ENCODE measurements at places on chromosomes 5 and 9.
A peak's percentile ranks its signal among the peaks of the same experiment; 100 is the strongest.

- no peak for DNase-seq
Observed at GRCh38 chr9:37471942-37472684, 6.9 kb upstream of the ZBTB5 start.

- no peak for DNase-seq
Observed at GRCh38 chr9:135068776-135069415, 18.6 kb upstream of the OLFM1 start.

DNA sequence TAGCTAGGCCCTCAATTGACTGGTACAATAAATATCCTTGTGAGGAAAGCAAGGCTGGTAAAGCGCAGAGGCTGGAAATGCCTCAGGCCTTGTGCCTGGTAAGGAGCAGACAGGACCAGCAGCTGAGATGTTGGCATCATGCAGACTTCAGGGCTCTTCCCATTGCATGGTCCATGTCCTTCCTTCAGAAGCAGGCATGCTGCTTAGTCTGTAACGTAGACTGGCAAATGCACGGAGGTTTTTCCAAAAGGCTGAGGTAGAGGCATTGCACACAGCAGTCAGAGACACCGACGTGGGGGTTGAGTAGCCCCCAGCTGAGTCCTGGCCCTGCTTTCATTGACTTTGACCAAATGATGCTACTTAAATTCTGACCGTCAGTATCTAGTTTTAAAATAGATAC, 87.1 kb downstream of the ADRB2 start:
- no peak for DNase-seq

DNA sequence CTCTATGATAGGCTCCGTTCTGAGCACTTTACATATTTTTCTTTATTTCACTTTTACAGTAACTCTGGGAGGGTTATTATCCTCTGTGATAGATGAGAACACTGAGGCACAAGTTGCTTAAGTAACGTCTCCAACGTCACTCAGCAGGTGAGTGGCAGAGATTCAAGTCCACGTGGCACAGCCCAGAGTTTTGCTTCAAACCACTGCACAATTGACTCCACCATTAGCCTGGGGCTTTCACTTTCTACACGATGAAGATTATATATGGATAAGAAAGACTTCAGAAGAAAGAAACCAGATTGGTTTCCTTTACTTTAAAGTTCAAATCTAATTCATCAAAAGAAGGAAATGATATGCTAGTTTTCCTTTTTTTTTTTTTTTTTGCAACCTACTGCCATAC, 245.9 kb downstream of the SYK start:
- DNase-seq: no peak

DNA sequence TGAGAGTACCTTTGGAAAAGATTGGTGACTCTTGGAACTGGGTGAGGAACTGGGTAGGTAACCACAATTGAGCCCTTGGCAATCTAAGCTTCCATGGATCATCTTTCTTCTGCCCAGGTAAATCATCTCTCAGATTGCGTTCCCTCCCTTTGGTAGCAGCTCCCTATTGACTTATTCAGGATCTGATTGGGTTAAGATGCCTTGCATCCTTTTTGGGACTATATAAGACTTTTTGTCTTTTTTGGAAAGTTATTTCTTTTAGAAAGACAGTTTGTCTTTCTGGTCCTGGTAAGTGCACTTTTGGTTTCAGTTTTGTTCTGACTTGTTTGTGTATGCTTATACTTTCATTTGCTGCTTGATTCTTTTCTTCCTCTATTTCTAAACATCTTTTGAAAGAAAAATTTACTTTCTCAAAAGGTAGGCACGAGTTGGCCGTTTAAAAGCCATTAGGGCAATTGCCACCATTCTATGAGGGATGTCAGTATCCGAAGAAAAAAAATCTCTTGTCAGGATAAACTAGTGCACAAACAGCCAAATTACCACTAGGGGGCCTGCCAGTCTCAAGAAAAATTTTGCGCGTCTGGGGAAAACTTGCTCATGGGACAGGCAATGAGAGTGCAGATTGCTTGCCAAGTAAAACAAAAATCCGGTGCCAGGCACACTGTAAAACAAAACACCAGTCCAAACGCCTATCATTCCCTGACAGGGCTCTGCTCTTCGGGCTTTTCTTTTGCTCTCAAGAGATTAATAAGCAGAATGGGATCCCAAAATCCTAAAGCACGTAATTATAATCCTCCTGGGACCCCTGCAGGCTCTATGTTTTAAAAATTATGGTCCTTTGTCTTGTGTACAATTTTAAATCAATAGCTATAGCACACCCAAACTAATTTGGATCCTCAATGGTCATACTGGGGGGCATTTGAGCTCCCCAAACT, 12.8 kb downstream of the OR1J1 start:
- no peak for DNase-seq

- DNase-seq: no peak
Observed at GRCh38 chr5:74371621-74372020, 268.9 kb downstream of the ENC1 start.

DNA sequence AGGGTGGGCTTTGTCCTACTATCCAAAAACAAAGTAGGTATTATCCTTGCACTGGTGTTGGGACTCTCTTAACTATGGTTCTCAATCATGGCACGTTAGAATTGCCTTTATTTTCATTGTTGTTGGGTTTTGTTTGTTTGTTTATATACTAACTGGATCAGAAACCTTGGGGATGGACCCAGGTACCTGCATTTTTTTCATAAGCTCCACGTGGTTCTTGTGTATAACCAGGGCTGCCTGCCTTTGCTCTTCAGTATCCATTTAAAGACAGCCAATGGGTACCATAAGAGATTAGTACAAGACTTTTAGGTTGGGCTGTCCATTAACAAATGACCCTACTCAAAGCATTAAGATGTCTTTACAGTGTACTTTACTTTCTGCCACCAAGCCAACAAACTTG, 2.5 kb upstream of the SSBP2 start:
- no peak for DNase-seq

DNA sequence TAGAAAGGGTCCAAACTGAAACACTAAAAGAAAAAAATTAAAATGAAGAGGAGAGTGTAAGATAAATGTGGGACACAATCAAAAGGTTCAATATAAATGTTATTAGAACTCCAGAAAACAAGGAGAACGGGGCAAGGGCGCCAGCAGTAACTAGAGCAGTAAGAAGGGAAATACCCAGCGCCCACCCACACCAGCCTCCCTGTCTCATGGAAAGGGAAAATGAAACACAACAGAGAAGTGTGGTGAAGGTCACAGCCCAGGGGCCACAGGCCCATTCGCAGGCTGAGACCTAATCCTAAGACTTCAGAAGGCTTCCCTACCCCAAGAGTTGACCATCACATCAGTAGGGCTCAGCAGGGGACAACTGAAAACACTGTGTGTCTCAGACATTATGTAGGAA, 45.8 kb upstream of the CLK4 start:
- DNase-seq: no peak

DNA sequence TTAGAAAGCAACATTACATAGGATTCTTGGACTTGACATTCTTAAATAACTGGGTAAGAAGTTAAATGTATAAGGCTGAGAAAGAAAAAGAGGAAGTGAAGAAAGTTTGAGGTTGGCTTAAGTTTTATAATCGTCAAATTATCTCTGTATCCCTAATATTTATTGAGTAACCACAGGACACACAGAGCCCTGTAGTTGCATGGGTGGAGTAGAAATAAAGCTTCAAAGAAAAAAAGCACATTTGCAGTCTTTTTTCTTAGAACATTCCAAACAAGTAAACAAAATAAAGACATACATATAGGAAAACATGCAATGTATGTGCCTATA, 137.0 kb downstream of the CCDC192 start:
- no peak for DNase-seq

DNA sequence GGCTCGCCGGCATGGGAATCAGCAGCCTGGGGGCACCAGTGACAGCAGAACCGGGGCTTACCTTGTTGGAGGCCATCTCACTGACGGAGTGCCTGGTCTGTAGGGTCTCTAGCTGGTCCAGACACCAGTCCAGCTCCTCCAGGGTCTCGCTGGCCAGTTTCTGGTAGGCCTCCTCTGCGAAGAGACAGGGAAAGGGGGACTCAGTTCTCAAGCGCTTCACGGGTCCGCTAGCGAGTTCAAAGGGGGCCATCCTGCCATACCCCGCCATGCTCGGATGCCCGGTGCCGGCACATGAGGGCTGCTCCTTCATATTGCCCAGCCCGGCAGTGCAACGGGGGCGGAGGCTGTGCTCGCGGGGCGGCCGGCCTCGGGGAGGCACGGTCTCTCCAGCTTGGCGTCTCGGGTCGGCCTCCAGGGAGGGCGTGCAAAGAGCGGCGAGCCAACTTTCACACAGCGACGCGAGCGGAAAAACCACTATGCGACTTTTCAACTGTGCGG, 456.0 kb downstream of the RAB3C start:
- no peak for DNase-seq

DNA sequence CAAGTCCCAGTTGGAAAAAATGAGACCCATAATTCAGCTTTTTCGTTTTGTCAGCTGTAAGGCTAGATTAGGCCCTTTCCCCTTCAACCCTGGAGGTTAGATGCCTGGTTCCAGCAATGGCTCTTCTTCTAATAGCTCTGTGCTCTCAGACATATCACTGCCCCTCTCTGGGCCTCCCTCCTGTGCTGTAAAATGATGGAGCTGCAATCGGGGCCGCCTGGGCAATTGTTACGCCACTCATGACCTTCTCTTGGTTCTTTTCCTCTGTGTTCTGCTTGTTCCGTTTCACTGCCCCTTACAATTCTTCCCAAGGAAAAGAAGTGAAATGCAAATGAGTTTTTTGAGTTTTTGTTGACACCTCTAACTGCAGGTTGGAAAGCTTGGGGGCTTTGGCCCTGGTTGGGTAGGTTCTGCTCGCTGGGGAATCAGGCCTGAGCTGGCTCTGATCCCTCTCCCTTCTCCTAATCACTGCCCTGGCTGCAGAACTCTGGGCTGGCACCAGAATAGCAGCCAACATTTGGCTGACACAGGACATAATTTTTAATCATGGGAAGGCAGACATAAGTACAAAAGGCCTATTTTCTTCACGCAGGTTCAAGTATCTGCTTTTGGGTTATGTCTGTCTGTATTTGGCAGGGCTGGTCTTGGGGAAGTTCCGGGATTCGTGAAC, 110.9 kb downstream of the FOXD1 start:
- no peak for DNase-seq

GRCh38 chr5:152349683-152350526, 55.2 kb downstream of the NMUR2 start:
- DNase-seq: no peak

GRCh38 chr5:88680253-88681132, 202.5 kb downstream of the MEF2C start:
- DNase-seq: peak; percentile 73

GRCh38 chr5:9922719-9923118, 292.6 kb upstream of the TAS2R1 start:
- DNase-seq: no peak

DNA sequence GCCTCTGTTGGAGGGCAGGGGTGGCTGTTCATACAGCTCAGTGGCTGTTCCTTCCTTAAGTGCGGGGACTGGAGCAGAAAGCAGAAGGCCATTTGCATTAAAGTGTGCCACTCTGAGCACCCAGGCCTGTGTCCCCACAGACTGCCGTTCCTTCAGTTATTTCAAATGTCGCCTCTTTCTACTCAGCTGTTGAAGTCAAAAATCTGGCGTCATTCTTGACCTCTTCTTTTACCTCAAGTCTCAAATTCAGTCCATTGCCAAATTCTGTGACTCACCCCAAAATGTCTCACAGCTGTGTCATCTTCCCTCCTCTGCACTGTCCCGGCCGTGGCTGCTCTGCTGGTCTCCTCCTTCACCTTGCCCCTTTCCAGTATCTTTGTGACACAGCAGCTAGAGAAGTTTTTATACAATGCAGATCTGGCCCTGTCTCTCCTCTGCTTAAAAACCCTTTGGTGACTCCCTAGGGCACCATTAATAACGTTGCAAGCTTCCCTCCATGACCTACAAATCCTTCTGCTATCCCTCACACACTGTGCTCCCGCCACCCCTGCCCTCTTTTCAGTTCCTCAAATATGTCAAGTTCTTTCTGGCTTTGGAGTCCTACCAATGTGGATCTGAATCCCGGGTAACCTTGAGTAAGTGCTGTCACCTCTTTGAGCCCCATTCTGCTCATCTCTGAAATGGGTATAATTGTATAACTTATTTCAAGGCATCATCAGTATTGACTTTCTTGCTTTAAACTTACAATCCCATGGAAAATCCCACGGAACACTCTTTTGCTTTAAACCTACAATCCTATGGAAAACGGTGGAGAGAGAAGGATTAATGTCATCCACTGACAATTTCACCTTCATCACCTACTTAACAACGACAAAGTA, 98.3 kb upstream of the BOD1 start:
- no peak for DNase-seq

- no peak for DNase-seq
Observed at GRCh38 chr5:13783726-13784125, 160.8 kb downstream of the DNAH5 start.
